ENCODE measurements at places on chromosomes 6 and 20.

DNA sequence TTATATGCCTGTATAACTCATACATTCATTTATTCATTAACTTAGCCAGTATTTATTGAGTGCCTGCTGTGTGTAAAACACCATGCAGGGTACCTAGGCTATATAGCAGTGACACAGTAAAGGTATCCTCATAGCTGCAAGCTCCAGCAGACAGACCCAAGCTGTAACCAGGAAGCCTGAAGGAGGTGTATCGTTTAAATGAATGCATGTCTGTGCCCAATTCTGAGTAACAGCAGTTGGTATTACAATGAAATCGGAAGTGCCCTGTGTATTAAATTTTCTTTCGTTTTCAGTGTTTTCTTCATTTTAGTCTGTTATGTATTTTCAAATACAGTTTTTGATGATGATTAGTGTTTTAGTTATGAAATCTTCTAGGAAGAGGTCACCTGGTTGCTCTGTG lies 485.8 kb upstream of the SOX4 start:
- DNase-seq: no peak

GRCh38 chr6:12138381-12138780 lies 126.3 kb downstream of the HIVEP1 start:
- DNase-seq: no peak

- no peak for DNase-seq
Observed at GRCh38 chr20:6663751-6664388, 103.6 kb upstream of the BMP2 start.

GRCh38 chr6:14965424-14966075 lies 280.3 kb upstream of the JARID2 start:
- DNase-seq: no peak

DNA sequence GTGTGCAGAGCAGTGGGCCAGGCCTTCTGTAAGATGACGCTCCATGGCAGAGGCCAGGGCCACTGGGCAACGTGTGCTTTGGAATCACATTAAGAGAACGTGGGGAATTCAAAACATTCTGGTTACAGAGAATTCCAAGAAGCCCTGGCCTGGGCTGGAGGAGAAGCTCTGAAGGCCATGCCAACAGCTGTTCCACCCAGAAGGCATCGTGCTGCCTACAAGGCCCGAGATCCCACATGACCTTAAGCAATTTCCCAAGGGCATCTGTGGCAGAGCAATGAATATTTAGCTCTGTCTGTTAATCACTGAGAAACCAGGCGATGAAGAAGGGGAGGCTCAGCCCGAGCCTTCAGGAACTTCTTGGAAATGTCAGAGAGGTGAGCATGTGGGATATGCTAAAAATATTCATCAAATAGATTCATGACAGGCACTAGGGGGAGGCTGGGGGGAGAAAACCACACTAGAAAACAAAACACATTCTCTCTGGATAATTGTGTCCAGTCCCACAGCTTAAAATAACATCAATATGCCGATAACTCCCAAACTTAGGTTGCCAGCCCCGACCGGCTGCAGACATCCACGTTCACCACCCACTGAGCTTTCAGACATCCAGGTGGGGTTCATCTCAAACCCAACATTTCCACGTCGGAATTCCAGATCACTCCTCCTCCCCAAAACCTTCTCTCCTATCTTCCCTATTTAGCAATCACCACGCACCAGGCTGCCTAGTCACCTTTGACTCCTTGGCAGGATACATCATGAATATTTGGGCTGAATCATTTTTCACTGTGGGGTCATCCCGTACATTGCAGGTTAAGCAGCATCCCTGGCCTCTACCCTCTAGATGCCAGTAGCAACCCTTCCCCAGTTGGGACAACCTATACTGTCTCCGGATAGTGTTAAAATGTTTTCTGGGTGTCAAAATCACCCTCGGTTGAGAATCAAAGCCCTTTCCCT lies 6.6 kb downstream of the SULF2 start:
- DNase-seq: no peak
